Right lung (tissue), 10 donors: ENCODE measurements at places on chromosomes 12 and 14. TPM values are rescaled to one million over a fixed set of nuclear protein-coding genes. Genes with fewer than 3 reads are reported as not detected.

DNA sequence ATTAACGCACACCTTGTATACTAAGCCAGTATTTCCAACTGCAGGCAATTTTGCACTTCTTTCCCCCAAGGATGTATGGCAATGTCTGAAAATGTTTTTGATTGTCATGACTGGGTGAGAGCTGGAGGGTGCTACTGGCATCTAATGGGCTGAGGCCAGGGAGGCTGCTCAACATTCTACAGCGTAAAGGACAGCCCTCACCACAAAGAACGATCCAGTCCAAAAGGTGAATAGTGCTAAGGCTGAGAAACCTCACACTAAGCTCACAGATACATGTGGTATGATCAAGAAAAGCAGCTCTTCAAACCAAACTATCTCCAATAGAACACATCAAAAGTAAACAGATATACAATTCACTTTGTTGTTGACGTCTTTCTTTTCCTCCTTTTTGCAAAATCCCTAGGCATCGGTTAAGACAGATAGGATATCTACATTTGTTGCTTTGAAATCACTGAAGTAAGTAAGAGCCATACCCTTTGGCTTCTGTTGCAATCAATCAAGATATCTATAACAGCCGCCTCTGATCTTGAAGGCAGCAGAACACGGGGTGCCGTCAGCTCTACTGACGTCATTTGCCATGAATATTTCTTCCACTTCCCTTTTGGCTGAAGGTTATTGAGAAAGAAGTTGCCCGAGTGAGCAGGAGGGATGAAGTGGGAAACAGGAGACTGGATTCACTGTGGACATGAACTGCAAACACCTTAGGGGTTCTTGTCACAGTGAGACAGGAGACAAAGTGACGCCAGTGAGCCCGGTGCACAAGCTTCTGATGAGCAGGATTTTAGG lies 218.3 kb downstream of the FOXN3 start:
- DNase-seq: no peak

DNA sequence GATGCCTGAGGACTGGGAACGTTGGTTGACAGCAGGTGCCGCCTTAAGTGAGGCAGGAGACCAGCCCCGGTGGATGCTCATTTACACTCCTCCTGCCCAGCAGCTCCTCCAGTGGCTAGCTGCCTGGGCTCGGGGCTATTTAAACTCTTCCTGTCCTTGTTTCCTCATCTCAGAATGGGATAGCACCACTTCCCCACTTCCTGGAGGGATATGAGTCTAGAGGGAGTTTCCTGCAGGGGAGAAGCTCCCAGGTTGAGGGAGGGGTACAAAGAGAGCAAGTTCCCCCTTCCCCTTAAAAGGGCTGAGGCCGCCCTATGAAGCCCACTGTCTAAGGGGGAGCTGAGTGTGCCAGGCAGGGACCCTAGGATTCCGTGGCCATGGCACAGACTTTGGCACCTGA lies 311.2 kb downstream of the AACS start:
- no peak for DNase-seq

Gene HOXC6
- 2.4 TPM for polyA plus RNA-seq

GRCh38 chr12:77992760-77993159 lies 162.1 kb downstream of the NAV3 start:
- DNase-seq: no peak

GRCh38 chr14:91246051-91246852 lies 1.7 kb upstream of the GPR68 start:
- no peak for DNase-seq

Gene LMNTD1
- 0.89 TPM for polyA plus RNA-seq

DNA sequence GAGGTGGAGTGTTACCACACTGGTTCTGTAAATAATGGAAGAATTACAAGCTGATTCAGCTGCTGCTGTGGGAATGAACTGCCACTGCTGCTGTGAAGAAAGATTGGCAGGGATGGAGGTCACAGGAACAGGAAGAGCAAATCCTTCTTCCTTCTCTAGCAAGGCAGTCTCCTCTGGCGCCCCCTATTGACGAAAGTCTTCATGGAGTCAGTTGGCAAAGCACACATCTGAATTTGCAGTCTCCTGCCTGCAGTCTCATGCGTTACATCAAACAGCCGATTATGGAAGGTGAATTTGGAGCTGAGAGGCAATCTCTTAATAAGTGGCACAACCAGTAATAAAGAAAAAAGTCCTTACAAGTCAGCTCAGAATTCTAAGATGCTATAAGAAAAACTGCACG lies 106.0 kb upstream of the TMTC1 start:
- DNase-seq: peak; percentile 9
